Urinary bladder (tissue), 4 donors: ENCODE measurements at places on chromosomes 1 and 21. TPM values are rescaled to one million over a fixed set of nuclear protein-coding genes. Genes with fewer than 3 reads are reported as not detected.

GRCh38 chr21:26977746-26978145 is 10.9 kb upstream of the ADAMTS5 start:
- no peak for DNase-seq

GRCh38 chr1:212928323-212929291 is 21.7 kb upstream of the VASH2 start:
- DNase-seq: no peak

GRCh38 chr1:4173731-4174130 is 273.7 kb upstream of the C1orf174 start:
- DNase-seq: no peak

- no peak for DNase-seq
These were observed 48.4 kb downstream of the MAGI3 start for GRCh38 chr1:113438505-113439276.

- DNase-seq: no peak
These were observed 62.8 kb downstream of the ZFYVE9 start for GRCh38 chr1:52204696-52205095.

Gene MNDA
- 9.0 TPM for total RNA-seq
